ENCODE measurements at places on chromosomes 1 and 21. TPM values are rescaled to one million over a fixed set of nuclear protein-coding genes. Genes with fewer than 3 reads are reported as not detected.

GRCh38 chr1:229273507-229274232 lies 2.8 kb downstream of the RAB4A start:
- no peak for DNase-seq
- H3K4me1 ChIP-seq: peaks cover 50% of the 10 kb centered on the region
- H3K36me3 ChIP-seq: no peaks in the 10 kb centered on the region
- H3K27me3 ChIP-seq: no peaks in the 10 kb centered on the region
- no peak overlapping the region for H3K4me3 ChIP-seq

- H3K4me3 ChIP-seq: no peak overlapping the region
- H3K36me3 ChIP-seq: no peaks in the 10 kb centered on the region
- H3K27me3 ChIP-seq: no peaks in the 10 kb centered on the region
- no peak for DNase-seq
Observed at GRCh38 chr1:246052603-246053002, 454.5 kb downstream of the SMYD3 start.

- peaks cover 21% of the 10 kb centered on the region for H3K36me3 ChIP-seq
- H3K27me3 ChIP-seq: no peaks in the 10 kb centered on the region
- no peak for DNase-seq
- H3K27ac ChIP-seq: peak overlapping the region; percentile 99
Observed at GRCh38 chr1:154972213-154972516, 1.6 kb upstream of the SHC1 start.

S100A12 gene
- 0.40 TPM for polyA plus RNA-seq

CA14 gene
- polyA plus RNA-seq: 0.04 TPM
